Germinal center (tissue), 1 donor: ENCODE measurements at places on chromosomes 1 and 21.

- no peak for DNase-seq
These were observed 131.6 kb downstream of the TGFBR3 start for GRCh38 chr1:91754348-91754747.

DNA sequence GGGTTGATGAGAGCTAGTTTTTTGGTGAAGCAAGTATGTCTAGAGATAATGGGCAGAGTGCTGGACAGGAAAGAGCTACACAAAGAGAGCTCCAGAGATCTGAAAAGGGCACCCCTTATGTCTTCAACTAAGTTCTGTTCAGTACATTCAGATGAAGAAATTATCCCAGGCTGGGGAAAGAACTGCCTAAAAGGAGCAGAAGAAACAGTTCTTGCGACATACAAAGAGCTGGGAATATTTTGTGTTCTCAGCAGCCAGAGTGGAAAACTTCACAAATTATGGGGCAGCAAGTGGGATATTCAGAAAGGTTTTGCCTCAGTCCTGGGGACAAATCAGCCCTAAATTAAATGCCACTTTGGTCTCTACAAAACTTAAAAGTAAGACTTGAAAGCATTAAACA is 17.4 kb upstream of the CCN1 start:
- DNase-seq: no peak

DNA sequence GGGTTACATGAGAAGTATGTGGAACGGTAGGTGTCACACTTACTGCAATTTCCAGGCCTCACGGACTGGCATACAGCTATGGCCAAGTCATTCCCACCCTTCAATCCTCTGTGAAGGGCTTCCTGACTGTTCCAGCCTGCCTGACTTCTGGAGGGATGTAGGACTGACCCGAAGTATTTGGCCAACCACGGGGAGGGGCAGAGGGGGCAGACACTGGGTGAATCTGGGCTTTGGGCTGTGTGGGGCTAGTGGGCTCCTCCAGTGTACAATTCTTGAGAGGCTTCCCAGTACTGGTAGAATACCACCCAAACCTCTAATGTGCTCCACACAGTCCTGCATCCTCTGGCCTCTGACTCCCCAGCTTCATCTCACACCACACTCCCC is 78.2 kb downstream of the FAM78B start:
- no peak for DNase-seq

- DNase-seq: peak; percentile 16
These were observed 37.7 kb upstream of the ATG4C start for GRCh38 chr1:62746086-62746808.

DNA sequence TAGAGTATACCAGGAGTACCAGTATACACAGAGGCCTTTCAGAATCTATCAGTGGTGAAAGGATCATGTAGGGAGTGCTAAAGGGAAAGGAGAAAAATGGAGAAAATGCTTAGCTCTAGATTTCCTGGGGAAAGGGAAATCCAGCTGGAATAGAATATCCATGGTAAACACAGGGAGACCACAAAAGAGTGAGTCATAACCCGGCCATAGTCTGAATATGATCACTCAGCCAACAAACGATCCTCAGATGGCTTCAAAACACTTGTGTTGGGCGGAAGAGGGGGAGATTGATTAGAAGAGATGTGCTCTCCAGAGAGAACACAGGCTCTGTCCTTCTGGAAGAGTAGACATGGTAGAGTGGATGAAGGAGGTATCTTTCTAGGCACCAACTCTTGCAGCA is 180.6 kb downstream of the PAPPA2 start:
- no peak for DNase-seq

GRCh38 chr21:29299916-29300806 is 1.4 kb downstream of the BACH1 start:
- DNase-seq: peak; percentile 79

- DNase-seq: no peak
These were observed 149.2 kb downstream of the OMA1 start for GRCh38 chr1:58397187-58397820.

DNA sequence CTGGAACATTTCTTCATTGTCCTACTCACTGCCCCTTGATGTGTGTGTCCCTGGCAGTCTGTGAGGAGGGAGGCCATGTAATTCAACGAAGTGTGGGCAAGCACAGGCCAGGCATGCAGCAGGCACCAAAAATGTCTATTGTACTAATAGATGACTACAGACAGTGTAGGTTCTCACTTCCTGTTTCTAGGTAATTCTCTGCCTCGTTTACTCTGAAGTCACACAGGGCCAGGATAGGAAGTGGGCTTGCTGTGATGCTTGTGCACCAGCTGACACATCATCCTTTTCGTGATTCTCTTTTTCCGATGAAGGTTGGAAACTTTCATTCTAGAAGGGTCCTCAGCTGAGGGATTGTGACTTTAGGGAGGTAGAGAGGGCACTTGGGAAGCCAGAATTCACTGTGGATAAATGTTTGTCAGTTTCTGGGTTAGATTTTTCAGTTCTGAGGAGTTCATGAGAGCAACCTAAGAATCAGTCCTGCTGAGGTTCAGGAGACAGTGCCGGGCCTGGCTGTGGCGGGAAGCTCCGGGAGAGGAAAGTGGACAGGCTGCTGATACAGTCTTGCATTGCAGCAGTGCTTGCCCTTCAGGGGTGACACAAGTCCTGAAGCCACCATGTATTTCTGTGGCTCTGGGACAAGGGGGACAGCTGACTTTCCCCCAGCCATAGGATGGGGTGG is 4.3 kb upstream of the CSF1 start:
- DNase-seq: peak; percentile 80

GRCh38 chr1:32969566-32969965 is 5.0 kb upstream of the RNF19B start:
- DNase-seq: no peak

DNA sequence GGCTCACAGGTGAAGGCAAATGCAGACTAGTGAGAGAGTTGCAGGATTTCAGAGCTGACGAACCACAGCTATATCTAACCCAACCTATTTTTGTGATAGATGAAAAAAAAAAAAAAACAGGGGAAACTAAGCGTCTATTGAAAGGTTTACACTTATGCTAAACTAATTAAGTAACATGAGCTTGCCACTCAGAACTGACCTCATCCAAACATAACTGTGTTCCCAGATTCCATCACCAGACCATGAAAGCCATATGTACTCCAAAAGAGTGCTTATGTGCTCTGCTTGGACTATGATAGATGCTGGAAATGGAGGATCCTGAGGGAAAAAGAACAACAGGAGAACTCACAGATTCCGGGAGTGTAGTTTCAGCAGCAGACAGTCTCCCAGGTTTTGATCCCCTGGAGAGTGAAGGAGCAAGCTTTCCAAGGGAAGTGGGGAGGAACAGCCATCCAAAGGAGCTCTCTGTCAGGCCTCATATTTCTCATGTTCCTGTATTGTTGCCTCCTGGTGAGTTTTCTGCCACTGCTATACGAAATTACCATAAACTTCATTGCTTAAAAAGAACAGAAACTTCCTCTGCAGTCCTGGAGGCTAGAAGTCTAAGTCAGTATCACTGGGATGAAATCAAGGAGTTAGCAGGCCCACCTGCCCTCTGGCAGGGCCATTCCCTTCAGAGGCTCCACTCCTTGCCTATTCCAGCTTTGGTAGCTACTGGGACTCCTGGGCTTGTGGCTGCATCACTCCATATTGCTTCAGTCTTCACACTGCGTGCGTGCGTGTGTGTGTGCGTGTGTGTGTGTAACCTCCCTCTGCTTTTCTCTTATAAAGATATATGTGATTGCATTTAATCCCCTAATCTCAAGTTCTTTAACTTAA is 38.1 kb downstream of the NIBAN1 start:
- DNase-seq: no peak

GRCh38 chr1:163248064-163248463 is 45.3 kb upstream of the RGS5 start:
- DNase-seq: no peak

DNA sequence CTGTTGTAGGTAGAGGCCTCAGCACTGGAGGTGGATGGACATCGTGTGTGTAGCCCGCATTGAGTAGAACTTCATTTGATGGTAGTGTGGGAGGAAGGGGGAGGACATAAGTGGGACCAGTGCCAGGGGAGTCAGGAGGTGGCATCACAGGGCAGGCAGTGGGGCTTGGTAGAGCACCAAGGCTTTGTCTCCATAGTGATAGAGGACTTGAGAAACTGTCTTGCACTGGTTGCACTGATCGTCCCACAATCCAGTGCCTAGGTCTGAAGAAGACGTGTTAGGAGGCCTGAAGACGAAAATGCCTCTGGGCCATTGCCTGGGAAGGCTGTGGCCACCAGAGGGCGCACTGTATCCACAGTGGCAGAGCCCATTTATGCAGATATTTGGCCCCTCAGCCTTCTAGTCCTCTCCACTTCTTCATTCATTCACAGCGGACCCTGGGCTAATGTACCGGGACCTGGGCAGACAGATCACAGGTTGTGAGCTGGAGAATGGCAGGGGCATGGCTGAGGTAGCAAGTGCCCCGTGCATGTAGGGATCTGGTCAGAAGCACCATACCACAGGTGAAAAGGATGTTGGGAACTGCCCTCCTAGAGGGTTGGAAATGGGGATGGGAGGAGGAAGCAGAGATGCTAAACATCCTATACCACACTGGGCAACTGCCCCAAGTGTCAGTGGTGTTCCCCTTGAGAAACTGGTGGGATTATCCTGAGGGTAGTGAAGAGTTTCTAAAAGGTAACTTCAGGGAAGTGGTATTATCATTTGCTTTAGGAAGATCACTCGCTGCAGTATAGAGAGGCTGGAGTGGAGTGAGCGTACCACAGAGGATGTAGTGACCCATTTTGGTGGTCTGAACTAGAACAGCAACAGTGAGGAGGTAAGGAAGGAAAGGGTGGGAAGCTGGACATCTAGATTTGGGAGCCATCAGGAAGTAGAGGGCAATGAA is 95.3 kb downstream of the PIK3R3 start:
- peak; percentile 81 for DNase-seq

- DNase-seq: no peak
These were observed 6.4 kb upstream of the COL6A1 start for GRCh38 chr21:45975020-45975666.
